ENCODE measurements at places on chromosomes 11 and 22.
A peak's percentile ranks its signal among the peaks of the same experiment; 100 is the strongest.

- peak; percentile 79 for DNase-seq
These were observed 53.8 kb downstream of the ST14 start for GRCh38 chr11:130213143-130213978.

DNA sequence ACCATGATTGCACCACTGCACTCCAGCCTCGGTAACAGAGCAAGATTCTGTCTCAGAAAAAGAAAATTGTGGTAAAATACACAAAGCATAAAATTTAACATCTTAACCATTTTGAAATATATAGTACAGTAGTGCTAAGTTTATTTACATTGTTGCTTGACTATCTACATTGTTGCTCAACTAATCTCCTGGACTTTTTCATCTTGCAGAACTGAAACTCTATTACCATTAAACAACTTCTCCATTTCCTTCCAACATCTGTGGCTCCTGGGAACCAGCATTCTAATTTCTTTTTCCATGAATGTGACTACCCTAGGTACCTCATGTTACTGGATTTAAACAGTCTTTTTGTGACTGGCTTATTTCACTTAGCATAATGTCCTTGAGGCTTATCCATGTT lies 13.5 kb upstream of the VWA5A start:
- no peak for DNase-seq

- no peak for DNase-seq
These were observed 60.3 kb downstream of the CWF19L2 start for GRCh38 chr11:107397357-107397756.

DNA sequence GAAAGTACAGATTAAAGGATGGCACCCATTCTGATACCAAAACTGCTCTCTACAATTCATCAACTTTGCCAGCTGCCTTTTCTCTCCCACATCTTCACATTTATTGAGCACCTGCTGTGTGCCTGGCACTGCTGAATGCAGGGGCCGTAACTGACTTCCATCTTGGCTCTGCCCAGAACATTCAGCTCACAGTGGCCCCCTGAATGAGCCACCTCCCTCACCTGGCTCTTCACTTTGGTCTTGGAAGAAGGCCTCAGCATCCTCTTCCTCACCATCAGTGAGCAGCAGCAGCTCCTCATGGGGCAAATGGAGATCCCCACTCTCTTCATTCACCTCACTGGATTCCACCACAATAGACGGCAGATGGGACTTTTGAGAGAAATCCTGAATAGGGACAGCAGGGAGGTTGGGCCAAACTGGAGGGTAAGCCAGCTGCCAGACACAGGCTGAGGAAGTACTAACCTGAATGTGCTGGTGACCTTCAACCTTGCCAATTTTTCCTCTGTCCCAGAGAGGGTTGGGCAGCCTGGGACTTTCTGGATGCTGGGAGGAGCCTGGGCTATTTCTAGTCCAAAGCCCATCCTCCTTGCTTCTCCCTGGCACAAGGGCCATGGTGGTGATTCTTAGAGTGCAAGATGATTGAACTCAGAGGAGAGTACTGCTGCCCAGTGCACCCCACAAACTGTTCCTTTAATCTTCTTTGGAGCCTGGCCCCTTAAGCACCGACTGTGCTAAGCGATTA lies 1.9 kb upstream of the UQCC3 start:
- no peak for DNase-seq

DNA sequence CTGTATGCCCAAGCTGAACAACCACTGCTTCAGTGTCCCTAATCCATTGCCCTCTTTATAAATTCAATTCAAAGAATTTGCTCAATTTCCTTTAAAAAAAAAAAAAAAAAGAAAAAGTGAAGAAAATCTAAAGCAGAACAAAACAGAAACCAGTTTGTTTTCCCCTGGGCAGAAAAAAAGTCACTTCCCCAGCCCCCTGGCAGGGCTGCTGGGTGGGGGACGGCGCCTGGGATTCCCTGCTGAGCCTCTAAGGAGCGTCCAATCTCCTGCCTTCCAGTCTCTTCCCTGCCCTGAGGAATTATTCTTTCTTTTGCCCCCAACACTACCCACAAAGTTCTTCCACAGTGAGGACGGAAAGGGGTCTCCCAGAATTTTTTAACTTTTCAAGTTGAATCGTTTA lies 23.9 kb downstream of the DKK3 start:
- no peak for DNase-seq

DNA sequence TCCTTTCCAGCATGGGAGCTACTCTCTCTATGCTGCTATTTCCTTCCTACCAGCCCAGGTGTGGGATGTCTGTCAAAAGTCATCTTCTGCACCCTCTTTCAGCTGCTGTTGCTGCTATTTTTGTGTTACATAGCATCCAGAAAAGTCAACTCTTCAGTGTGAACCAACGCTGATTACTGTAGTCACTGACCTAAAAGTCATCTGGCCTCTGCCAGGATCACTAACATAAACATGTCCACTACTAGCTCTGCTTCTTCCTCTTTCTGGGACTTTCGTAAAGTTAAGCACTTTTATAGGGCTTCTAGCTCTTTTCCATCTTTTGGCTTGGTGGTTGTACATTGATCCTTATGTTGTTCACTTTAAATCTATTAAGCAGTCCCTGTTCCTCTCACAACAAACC lies 90.2 kb upstream of the CARD18 start:
- DNase-seq, result no peak

DNA sequence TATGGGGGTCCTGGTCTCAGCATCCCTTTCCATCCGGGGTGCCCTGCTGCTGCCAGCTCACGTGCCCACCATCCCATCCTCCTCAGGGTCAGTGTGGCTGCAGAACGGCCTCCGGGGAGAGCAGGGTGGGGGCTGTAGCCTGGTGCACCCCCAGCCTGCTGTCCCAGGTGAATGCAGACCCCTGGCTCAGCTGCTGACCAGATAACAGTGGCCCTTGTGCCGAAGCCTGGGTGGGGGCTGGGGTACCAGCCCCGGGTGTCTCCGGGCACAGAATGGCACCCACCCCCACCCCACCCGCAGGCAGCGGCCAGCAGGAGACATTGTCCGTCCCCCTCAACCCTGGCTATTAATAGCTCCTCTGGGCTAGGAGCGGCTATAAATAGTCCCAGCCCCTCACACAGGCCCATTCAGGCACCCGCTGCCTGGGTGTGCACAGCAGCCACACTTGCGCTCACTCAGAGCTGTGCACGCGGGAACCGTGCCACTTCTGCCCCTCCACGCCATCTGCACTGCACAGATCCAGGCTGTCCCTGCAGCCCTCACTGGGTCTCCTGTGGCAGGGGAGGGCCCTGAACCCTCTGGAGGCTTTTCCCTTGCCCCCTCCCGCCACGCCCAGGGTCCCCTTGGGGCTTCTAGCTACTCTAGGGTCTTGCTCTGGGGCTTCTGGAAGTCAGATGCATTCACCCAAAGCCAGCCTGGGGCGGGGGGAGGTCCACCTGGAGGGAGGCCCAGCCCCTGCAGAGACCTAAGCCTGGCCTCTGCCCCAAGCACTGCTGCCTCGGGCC lies 18.7 kb downstream of the CRELD2 start:
- peak; percentile 56 for DNase-seq
